ENCODE measurements at places on chromosomes 2 and 18.
A peak's percentile ranks its signal among the peaks of the same experiment; 100 is the strongest.

DNA sequence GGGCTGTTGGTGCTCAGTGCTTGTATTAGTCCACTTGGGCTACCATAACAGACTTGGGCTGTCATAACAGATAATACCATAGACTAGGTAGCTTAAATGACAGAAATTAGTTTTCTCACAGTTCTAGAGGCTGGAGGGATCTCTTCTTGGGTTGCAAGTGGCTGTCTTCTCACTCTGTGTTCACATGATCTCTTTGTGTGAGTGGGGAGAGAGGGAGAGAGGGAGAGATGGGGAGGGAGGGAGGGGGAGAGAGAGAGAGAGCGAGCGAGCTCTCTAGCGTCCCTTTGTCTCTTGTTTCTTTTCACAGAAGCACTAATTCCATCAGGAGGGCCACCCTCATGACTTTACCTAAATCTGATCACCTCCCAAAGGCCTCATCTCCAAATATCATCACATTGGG lies 4.5 kb upstream of the XRCC5 start:
- no peak for DNase-seq

DNA sequence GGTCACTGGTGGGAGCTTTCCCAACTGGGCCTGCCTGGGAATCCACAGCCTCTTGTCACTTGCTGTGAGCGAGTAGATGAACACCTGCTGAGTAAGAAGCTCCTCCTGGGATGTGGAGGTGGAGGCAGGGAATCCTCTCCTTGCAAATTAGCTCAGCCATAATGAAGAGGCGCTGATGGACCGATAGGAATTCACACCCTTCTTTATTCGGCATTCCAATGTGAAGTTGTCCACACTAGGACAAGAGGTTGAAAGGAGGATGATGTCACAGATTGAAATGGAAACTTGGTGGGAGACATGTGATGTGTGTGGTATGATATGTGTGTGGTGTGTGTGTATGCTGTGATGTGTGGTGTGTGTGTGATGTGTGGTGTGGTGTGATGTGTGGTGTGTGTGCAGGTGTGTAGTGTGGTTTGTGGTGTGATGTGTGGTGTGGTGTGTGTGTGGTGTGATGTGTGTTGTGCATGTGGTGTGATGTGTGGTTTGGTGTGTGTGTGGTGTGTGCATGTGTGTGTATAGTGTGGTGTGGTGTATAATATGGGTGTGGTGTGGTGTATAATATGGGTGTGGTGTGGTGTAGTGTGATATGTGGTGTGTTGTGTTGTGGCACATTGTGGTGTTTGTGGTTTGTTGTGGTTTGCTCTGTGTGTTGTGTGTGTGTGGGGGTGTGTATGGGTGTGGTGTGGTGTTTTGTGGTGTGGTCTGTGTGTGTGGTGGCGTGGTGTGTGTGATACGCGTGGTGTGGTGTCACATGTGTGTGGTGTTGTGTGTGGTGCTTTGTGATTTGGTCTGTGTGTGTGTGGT lies 216.4 kb downstream of the BCL2 start:
- no peak for DNase-seq

GRCh38 chr2:215205787-215206186 lies 67.4 kb upstream of the ABCA12 start:
- DNase-seq = no peak

GRCh38 chr2:23629772-23630480 lies 244.9 kb downstream of the KLHL29 start:
- DNase-seq = no peak

DNA sequence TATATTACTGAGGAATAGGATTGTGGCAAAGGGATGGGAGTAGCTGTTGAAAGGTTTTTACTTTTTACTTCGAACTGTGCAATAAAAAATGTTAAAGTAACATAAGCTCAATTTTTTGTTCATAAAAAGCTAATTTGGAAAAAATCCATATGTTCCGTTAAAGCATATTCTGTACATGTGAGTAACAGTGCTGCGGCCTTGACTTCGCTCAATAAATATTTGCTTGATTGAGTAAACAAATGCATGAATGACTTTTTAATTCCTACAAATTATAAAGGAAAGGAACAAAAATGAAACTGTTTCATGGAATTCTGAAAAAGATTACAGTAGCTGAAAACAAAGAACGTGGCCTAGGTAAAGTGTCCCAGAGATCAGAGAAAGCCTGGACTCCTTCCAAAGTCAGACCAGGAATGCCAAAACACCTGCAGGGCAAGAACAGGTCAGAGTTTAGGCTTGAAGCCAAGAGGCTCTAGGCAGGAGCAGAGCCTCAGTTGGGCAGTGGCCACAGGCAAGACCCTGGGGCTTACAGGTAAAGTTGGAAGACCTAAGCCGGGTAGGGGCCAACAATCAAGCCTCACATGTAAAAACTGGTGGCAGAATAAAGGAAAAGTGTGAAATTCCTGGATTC lies 44.3 kb upstream of the FIGN start:
- DNase-seq = peak; percentile 77

DNA sequence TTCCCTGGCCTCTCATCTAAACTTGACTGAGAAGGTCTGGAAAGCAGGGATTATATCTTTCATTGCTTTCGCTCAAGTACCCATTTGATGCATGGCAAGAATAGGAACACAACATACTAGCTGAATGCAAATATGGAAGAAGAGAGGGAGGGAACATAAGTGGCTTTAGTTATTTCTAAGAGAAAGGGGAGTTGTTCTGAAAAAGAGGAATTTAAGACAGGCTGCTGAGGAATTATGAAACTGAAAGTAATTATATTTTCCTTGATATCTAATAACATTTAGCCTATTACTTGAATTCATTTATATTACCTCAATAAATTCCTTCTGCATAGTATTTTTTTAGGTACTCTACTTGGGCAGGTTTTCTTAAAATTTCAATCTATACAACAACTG lies 105.8 kb upstream of the TTN start:
- DNase-seq = no peak

DNA sequence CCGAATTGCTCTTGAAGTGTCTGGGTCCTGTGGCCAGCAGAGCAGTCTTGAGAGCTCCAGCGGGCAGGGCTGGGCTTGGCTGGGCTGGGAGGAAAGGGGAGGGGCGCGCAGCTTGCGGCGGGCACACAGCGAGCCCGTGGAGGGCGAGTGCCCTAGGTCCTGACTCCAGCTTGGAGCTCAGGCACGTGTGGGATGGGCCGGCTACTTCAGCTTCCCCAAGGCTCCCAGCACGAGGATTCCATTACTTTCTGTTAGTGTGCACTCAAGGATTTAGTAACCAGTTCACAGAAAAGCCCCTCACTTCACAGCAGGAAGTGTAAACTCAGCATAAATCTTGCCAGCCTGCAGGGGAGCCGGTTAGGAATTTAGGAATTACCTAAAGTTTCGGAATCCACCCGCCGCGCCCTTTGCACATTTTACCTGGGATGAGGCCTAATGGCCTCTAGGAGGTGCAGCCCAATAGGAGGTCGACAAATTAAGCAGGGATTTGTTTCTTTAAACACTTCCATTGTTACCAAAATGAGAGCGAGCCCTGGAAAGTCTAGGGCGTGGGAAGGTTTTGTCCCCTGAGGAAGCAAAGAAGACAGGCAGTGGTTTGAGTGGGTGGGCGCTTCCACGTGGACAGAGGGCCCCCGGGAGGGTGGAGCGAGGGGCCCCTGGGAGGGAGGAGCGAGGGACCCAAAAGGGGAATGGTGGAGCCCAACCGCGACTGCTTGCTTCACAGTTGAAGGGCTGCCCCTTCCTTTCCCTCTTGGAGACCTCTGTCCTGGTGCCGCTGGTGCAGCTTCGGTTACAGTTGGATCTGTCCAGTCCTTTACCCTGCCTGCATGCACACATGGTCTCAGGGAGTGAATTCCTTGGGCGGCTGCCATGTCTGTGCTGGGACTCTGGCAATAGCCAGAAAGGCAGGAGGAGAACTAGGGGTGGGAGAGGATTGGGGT lies 93.3 kb downstream of the CTAGE1 start:
- DNase-seq = no peak

DNA sequence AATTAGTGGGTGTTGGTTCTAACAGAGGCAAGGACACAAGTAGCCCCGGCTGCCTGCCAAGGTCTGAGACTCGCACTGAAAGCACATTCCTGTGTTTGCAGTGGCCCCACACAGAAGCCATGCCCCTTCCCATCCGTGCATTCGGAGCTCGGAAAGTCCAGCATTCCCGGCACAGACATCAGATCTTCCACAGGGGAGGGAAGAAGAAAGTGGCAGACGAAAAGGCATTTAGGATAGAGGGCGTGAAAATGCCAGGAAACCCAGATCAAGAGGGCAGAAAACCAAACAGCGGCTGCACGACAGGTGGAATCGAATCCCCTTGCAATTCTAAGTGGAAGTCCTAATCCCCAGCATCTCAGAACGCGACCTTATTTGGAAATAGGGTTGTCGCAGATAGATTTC lies 105.5 kb upstream of the ASB18 start:
- DNase-seq = no peak

DNA sequence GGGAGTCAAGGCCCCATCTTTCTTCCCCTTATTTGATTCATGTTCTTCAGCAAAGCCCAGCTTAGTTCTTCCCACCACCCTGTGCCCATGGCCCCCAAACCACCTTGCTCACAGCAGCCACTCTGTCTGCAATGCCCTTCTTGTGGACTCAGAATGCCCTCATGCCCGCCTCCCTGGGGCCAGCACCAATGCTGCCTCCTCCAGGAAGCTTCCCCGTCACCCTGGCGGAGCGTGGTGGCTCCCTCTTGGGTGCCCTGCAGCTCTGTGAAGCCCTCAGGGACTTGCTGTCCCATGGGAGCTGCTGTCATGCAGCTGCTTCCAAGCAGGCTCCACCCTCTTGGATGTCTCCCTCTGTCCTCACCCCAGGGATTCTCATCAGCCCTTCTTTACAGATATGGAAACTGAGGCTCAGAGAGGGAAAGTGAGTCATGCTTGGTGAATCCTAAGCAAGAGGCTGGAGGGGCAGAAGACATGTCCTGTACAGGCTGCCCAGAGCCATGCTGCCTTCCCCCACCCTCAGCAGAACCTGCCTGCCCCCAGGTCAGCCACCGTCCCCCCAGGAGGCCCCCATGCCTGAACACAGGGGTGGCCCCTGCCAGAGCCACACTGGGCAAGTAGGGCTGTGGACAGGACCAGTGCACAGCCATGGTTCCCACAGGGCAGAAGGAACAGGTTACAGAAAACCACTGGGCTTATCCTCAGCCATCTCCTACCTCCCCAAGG lies 11.8 kb upstream of the DUSP2 start:
- no peak for DNase-seq

DNA sequence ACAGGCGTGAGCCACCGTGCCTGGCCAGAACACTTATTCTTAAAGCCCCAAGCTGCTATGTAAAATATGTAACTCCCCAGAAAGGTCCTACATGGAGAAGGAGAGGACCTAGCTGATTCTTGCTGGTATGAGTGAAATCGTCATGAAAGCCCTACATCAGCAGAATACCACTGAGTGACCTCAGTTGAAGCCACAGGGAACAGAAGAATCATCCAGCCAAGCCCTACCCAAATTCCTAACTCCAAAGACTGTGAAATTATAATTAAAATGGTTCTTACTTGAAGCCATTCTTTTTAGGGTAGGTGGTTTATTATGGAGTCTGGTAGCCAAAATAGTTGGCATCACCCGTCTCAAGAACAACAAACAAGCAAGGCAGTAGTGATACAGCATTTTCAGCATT lies 4.5 kb upstream of the DTNB start:
- DNase-seq = no peak

- DNase-seq = no peak
Observed at GRCh38 chr2:150046211-150046610, 441.3 kb downstream of the RND3 start.

DNA sequence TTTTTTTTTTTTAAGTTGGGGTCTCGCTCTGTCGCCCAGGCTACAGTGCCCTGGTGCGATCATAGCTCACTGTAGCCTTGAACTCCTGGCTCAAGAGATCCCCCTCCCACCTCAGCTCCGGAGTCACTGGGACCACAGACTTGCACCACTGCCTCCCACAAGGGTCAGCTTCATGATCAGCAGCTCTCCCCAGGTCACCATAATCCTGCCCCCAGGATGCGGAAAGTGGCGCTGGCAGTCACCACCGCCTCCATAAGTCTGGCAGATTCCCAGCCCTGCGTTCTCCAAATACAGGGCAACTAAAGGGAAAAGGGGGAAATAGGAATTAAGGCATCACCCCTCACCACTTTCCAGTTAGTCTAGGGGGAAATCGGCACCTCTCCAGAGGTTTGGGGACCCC lies 5.2 kb upstream of the ARID5A start:
- DNase-seq = no peak

- no peak for DNase-seq
Observed at GRCh38 chr2:32464431-32464830, 107.6 kb downstream of the BIRC6 start.

GRCh38 chr2:20917719-20918572 lies 95.0 kb upstream of the LDAH start:
- DNase-seq = no peak

DNA sequence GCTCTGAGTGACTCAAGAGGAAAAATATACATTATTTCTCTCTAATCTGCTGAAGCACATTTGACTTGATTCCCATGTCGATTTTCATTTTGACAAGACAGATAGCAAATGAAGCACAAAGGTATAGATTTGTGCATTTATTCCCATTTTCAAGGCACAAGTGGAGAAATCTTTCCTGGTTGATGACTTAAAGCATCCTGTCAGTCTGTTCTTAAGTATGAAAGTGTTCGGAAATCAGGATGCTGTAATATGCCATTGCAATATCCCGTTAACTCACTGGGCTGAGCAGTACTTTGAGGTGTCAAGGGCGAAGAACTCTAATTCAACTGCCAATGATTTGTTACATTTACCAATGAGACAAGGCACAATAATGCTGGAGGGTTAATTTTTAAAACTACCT lies 185.2 kb upstream of the LRP1B start:
- DNase-seq = no peak

GRCh38 chr2:135140606-135141005 lies 88.5 kb downstream of the RAB3GAP1 start:
- DNase-seq = no peak

DNA sequence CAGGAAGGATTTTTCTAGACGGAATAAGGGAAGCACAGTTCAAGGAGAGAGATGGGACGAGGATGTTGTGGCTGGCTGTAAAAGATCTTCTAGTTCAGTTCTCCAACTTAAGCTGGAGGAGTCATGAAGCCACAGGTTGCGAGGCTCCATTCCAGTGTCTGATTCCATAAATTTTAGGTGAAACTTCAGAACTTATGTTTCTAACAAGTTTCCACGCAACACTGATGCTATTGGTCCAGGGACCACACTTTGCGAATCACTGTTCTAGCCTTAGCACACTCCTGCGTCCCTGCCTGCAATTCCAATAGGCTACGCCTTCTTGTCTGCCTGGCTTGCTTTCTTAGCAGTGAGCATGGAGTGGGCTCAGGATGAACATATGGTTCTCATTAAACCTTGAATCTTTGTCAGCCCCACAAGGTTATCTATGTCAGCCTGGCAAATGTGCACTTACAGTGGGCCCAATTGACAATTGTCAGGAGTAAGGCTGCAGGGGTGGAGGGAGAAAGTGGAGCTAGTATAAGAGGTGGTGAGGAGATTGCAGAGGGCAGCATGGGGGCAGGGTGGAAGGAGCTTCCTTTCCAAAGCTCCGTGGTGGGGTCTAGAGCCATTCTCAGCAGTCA lies 438.1 kb upstream of the ST6GAL2 start:
- DNase-seq = no peak

DNA sequence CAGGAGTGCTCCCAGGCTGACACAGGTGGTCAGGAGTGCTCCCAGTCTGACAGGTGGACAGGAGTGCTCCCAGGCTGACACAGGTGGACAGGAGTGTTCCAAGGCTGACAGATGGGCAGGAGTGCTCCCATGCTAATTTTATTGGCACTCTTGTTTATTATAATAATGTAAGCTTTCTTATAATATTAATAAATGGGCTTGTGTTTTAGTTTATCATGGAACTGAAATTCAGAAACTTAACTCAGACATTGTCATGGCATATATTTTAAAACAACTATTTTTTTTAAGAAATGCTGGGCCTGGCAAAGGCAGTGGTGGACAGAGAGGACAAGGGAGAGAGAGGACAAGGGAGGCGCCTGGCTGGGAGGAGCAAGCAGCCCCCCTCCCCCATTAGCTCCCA lies 18.7 kb downstream of the ANO7 start:
- DNase-seq = no peak
